Amniotic stem cell (primary cell): ENCODE measurements at places on chromosomes 2 and 18.

GRCh38 chr2:53631313-53632125 lies 136.1 kb upstream of the CHAC2 start:
- DNase-seq: no peak

DNA sequence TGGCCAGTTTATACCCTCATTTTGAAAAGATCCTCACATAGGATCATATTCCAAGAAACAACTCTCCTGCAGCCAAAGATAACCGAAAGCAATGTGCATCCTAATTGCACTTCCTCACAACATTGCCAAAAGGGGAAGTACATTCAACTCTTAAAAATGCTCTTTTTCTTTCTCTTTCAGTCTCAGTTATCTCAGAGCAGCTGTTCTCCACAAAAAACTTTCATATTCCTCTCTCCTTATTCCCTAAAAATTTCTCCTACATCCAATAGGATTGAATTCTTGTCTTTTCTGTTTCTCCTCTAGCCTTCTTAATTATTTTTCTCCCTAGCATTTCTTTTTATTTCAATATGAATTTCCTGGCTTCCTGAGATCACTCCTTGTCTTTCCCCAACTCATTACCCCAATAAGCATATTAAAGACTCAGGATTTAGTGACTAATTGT lies 7.4 kb upstream of the VRK2 start:
- peak; percentile 7 for DNase-seq

DNA sequence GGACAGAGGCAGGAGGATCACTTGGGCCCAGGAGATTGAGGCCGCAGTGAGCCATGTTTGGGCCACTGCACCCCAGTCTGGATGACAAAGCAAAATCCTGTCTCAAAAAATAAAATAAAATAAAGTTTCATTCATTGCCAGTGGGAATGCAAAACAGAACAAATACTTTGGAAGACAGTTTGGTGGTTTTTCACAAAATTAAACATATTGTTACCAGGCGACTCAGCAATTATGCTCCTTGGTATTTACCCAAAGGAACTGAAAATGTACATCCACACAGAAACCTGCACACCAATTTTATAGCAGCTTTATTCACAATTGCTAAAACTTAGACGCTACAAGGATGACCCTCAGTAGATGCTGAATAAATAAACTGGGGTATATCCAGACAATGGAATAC lies 35.8 kb downstream of the FOSL2 start:
- DNase-seq: no peak

DNA sequence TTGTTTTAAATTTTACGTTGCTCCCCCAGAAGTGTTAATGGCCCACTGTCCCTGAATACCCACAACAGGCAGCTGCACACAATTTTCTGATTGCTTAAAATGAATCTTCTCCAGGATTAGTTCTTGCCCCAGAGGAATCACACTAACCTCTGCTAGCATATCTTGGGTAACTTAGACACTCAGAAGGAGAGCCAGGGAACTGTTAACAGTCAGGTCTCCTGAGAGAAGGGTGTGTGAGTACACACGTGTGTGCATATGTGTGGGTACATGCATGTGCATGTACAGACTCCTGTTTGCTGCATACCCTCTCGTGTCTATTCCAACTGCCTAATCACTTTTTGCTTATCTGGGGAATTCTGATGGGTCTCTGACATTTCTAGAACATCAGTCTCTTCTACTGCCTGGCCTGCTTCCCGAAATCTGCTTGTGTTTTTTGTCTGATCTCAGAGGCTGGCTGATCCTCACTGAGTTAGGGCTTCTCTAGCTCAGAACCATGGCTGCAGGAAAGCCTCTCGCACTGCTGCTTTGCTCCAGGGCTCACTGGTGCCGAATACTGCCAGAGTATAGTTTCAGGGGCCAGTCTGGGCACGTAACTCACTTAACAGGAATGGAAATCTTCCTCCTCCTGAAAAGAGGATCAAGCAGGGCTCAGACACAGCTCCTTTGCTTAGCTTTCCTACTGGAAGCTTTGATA lies 62.8 kb downstream of the PRELID3A start:
- no peak for DNase-seq

GRCh38 chr18:37162551-37162950 lies 333.6 kb downstream of the KIAA1328 start:
- DNase-seq: no peak

DNA sequence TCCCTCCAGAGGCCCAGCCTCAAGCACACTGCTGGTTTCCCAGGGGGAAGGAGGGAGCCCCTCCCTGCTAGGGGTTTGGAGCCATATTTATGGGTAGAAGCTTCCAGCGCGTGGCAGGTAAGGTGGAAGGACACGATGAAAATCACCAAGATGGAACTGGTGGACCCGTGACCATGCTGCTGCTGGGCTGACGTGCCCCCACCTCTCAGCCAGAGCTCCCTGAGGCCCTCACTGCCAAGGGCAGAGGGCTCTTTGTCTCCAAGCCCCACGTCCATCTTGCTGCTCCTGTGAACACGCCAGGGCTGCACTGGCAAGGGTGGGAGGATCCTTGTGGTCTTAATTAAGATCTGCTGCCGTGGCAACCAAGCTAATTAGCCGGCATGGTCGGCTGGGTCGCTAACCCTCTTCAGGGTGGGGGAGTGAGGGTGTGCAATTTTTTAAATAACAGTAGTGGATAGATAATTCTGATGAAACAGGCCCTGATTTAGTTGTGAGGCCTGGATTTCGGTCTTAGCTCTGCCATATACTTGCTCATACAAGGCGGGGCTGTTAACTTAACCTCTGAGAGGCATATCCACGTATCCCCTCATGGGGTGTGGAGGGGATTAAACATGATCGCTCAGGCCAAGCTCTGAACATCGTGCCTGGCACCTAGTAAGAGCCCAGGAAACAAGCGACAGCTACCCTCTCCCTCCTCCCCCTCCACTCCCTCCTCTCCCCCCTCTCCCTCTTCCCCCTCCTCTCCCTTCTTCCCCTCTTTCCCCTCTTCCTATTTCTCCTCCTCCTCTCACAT lies 232.8 kb downstream of the CELF4 start:
- DNase-seq: no peak

GRCh38 chr2:209383212-209383611 lies 40.6 kb upstream of the MAP2 start:
- no peak for DNase-seq

GRCh38 chr2:226310146-226310545 lies 489.5 kb downstream of the IRS1 start:
- DNase-seq: no peak

- no peak for DNase-seq
Measured at GRCh38 chr2:27245626-27246025, 17.2 kb downstream of the SLC30A3 start.

GRCh38 chr2:193527146-193527545 lies 1332.4 kb upstream of the TMEFF2 start:
- no peak for DNase-seq

DNA sequence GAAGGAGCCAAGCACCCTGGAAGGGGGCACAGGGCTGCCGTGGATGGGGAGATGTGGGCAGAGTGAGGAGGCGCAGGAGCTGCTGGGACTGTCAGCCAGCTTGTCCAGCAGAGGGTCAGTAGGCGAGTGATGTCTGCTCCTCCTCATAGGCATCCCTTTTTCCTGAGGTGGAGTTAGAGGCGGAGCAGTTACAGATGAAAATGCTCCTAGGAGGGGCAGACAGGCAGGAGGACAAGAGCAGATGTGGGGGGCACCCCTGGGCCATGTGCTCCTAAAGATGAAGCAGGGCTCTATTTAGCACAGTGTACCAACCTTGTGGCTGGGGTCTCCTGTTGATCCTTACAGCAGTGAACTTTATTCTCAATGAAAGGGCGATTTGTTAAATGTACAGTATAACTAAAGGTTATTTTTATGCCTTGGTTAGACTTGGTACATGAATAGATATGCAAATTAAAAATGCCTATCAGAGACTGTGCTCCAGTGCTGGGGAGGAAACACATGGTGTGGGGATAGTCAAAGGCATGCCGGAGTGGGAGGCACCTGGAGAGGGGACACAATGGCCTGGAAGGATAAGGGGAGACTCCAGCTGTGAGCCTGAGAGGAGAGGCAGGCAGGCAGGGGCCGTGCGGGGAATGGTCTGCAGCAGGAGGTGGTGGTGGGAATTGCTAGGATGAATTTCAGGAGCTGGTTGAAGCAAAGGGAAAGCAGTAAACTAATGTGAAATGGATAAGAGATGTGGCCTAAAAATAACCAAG lies 175.3 kb downstream of the CLIP4 start:
- no peak for DNase-seq

DNA sequence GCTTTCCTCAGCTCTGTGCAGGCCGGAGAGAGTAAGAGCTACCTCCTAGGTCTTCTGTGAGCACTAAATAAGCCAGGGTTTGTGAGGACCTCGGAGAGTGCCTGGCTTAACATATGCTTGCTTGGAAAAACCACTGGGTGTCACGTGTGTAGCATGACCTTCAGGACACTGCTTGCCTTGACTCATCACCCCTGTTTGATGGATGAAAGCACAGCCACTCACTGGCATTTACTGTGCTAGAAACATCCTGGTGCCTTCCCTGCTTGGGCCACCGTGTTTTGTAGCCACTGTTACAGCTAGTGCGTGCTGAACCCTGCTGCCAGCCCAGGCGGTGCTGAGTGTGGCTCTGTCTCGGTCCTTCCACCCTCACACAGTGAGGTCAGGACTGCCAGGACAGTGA lies 34.8 kb upstream of the ITM2C start:
- no peak for DNase-seq

DNA sequence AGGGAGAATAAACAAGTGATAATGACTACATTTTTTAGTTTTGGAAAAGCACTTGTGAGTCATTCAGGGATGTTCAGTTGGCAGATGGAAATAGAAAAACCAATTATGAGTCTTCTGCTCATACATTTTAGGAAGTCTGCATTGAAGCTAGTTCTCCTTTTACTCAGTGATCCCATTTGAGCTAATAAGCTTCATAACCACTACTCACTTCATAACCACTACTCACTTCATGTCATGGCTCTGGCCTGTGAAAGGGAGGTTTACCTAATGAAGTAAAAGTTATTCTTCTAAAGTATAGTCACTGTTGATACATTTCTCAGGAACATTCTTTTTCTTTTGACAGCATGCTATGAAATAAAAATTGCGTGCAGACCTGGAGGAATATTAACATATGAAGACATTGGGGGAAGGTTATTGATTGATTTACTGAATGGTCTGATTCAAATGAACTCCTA lies 948.7 kb downstream of the TSN start:
- no peak for DNase-seq

GRCh38 chr2:127646487-127647241 lies 711 bp downstream of the GPR17 start:
- DNase-seq: no peak

DNA sequence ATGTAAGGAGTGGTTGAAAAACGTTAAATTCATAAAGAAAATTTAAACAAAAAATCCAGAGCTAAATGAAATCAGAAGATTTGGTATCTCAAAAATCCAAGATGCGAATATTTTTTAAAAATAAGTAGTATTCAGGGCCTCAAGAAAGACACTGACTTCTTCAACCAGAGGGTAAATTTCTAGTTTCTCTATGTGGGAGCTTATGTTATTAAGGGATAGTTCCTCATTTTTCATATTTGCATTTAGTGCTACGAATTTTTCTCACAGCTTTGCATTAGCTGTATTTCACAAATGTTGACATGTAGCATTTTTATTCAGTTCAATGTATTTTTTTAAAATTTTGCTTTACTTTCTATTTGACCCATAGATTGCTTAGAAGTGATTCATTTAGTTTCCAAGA lies 454.7 kb downstream of the CBLN2 start:
- no peak for DNase-seq

- DNase-seq: peak; percentile 38
Measured at GRCh38 chr2:172701250-172701649, 34.4 kb upstream of the RAPGEF4 start.

DNA sequence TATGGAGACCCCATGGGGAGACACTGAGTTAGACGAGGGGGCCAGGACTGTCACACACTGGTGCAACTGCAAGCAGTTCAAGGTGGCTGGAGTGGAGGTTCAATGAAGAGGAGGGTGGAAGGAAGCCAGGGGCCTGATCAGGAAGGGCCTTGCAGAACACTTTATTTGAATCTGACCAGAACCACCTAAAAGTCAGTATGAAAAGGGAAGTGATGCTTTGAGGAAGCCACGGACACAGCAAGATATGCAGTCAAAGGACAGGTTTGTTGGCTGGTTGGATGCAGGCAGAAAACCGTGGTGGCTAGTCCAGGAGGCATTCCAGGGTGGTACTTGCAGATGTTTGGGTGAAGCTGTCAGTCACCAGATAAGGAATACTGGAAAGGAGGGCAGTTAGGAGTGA lies 3.5 kb upstream of the FAM124B start:
- no peak for DNase-seq

GRCh38 chr2:26567534-26567933 lies 73.6 kb downstream of the CIB4 start:
- no peak for DNase-seq

DNA sequence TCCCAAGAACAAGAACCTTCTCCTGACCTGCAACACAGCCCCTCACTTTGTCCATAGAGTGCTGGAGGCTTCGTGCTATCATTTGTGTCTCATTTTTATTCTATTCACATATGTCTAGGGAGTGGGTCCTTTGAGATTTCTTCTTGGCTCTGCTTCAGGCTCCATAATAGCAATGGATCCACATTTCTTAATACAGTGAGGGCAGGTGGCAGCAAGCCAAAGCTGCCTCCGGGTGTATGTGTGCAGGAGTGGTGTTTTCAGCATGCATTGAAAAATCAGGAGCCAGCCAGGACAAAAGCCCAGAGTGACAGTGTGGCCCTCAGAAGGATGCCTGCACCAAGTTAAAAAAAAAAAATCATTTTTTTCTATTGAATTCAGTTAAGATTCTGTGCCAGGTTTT lies 115.1 kb upstream of the PELI1 start:
- DNase-seq: no peak

DNA sequence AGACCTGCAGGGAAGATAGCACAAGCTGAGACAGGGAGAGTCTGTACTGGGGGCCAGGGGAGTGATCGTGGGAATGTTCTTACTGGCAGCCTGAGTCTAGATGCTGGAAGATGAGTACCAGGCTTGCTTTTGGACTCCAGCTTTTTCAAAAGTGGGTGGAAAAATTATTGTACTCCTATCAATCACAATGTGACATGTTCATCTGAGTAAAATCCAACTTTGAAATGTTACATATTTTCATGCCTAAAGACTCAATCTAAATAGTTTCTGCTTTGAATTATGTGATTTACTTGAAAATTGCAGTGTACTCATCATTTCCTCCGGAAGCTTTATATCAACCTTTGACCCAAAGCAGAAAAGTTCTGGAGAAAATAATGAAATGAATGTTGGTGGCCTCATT lies 49.7 kb upstream of the ST3GAL5 start:
- DNase-seq: no peak

GRCh38 chr2:12320991-12321641 lies 395.6 kb upstream of the TRIB2 start:
- peak; percentile 58 for DNase-seq
